GM18507 (cell line): ENCODE measurements at places on chromosomes 12 and 14.

DNA sequence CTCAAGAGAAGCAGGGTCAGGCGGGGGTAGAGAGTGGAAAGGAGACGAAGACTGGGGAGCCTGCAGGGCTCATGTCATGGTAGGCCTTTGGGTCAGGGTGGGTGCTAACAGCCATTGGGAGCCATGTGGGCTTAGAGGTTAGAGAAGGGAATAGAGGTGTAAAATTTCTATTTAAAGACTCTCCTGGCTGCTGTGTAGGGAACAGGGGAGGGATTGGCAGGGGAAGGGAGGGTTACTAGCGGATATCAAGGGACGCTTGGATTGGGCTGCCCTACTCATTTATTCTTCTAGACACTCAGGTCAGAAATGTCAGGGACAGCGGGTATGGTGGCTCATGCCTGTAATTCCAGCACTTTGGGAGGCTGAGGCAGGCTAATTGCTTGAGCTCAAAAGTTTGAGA, 18.2 kb downstream of the WSCD2 start:
- DNase-seq: no peak

GRCh38 chr14:105852378-105853088, 326.1 kb downstream of the TMEM121 start:
- DNase-seq: no peak

DNA sequence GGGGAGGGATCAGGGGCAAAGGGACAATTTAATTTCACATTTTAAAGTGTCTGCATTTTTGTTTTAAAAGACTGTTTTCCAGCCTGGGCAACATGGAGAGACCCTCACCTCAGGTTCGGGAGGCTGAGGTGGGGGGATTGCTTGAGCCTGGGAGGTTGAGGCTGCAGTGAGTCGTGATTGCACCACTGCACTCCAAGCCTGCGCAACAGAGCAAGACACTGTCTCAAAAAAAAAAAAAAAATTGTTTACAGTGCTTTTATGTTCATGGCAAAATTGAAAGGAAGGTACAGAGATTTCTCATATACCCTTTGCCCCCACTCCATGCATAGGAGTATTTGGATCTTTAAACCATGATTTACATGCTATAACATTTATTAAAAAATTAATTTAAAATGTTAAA, 16.4 kb upstream of the HVCN1 start:
- no peak for DNase-seq

DNA sequence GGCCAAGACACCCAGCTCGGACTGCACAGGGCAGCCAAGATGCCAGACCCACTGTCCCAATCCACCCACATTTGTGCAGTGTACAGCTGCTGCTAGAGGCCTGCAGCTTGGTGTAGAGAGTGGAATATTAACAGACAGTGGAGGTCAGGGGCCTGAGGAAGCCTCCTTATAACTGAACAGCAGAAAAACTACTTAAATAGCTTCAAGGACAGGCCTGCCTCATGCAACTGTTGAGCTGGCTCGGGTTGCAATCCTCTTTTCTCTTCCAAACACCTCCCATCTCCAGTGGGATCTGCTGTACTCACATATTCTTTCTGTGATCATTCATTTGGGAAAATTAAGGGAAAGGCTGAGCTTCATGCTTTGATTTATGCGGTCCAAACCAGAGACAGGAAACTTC, 1043.2 kb upstream of the TMEM132C start:
- DNase-seq: no peak

GRCh38 chr12:77354766-77355362, 289.5 kb upstream of the E2F7 start:
- no peak for DNase-seq

- DNase-seq: no peak
These were observed at the start of gene PLEK2 for GRCh38 chr14:67411820-67412421. Gene PLEK2, minus strand, starts transcription at chr14:67412165. Its CDS starts 106 bp downstream, at chr14:67412059.

- no peak for DNase-seq
These were observed 8.2 kb downstream of the SLC22A17 start for GRCh38 chr14:23344481-23344880.

DNA sequence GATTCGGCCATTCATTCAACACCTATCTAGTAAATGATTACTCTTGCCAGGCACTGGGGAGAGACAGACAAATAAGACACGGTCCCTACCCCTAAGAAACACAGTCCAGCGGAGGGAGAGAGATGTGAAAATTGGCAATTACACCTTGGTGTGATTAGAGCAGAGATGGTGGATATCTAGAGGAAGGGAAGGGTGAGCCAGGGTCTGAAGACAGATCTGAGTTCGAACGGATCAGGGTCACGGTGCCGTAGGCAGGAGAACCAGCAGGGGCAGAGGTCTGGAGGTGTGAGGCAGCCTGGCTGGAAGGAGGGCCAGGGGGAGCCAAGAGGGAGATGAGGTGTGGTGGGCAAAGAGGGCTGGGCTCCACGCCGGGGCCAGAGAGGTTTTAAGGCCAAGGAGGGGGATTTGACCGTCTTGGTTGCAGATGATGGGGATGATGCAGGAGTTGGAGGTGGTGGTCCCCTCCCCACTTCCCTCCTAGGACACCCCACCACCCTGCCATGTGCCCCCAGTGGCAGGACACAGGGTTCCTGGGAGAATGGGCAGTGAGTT, 27.1 kb downstream of the FAM222A start:
- DNase-seq: no peak

- no peak for DNase-seq
These were observed 252.0 kb upstream of the ARID2 start for GRCh38 chr12:45477526-45477925.

- no peak for DNase-seq
These were observed 304 bp downstream of the KCTD10 start for GRCh38 chr12:109476807-109477184.

- no peak for DNase-seq
These were observed 2.7 kb downstream of the CGRRF1 start for GRCh38 chr14:54512393-54512792.
